ENCODE measurements at places on chromosomes 5 and 9. TPM values are rescaled to one million over a fixed set of nuclear protein-coding genes. Genes with fewer than 3 reads are reported as not detected.

DNA sequence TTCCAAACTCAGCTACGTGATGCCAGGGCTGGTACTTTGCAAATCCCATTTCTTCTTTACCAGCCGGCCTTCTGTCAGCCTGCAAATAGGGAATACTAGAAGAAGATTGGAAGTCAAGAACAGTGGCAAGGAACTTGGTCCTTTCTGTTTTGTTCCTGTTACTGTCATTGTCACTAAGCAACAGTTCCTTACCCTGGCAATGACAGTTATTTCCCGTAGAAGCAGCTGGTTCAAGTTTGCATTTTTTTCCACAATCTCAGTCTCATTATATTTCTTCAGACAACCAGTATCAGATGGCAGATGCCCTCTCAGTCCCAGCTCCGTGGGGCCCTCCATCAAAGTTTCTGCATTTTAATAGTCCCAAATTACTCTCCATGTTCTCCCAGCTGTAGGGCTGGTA, 9.1 kb upstream of the C1QTNF2 start:
- H3K4me1 ChIP-seq = peaks cover 4% of the 10 kb centered on the region
- H3K4me3 ChIP-seq = no peak overlapping the region

DNA sequence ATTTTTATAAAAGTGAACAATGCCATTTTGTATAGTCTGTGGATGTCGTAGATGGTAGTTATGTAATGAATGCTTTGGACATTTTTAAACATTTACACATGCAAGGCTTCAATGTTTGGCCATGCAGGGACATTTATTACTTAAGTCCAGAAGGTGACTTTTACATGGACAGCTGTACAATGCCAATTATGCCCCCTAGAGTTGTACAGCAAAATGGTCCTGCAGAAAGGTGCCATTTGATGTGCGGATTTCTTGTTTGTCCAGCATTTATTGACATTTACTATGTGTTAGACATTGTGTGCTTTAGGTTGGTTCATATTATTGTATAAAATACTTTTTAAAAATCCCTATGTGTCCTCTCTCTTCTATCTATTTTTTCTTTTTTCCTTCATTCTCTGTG, 22.5 kb upstream of the COMMD10 start:
- H3K4me1 ChIP-seq = peaks cover 8% of the 10 kb centered on the region
- no peak overlapping the region for H3K4me3 ChIP-seq
- H3K36me3 ChIP-seq = no peaks in the 10 kb centered on the region
- H3K27ac ChIP-seq = no peak overlapping the region
- no peak for DNase-seq
- H3K27me3 ChIP-seq = no peaks in the 10 kb centered on the region

DNA sequence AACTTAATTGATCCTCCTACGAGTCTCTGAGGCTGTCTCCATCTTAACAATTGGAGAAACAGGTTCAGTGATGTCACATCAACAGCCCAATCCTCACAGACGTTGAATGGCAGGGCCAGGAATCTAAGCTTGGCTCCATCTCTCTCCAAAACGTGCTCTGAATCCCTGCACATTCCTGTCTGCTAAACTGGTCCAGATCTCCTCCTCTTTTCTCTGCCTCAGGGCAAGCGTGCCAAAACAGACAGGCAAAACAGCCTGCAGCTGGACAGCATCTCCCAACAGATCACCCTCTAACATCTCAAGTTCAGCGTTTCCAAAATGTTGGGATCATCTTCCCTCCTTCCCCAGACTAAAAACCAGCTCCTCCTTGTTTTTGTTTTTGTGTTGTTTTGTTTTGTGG, 6.6 kb downstream of the FBP1 start:
- H3K27me3 ChIP-seq = peaks cover 39% of the 10 kb centered on the region
- no peaks in the 10 kb centered on the region for H3K4me1 ChIP-seq
- no peak overlapping the region for H3K4me3 ChIP-seq
- DNase-seq = no peak
- no peak overlapping the region for H3K27ac ChIP-seq

Gene TNC
- total RNA-seq = 0.30 TPM

- H3K4me1 ChIP-seq = peaks cover 15% of the 10 kb centered on the region
- H3K4me3 ChIP-seq = no peak overlapping the region
- no peaks in the 10 kb centered on the region for H3K36me3 ChIP-seq
- H3K27me3 ChIP-seq = peaks cover 66% of the 10 kb centered on the region
These were observed 19.6 kb upstream of the FLT4 start for GRCh38 chr5:180668835-180669596.

GRCh38 chr5:36389245-36389644, 87.5 kb upstream of the RANBP3L start:
- H3K27me3 ChIP-seq = no peaks in the 10 kb centered on the region
- H3K36me3 ChIP-seq = no peaks in the 10 kb centered on the region
- no peak overlapping the region for H3K4me3 ChIP-seq
- no peak for DNase-seq

Gene TSSK1B
- total RNA-seq = 0.16 TPM

DNA sequence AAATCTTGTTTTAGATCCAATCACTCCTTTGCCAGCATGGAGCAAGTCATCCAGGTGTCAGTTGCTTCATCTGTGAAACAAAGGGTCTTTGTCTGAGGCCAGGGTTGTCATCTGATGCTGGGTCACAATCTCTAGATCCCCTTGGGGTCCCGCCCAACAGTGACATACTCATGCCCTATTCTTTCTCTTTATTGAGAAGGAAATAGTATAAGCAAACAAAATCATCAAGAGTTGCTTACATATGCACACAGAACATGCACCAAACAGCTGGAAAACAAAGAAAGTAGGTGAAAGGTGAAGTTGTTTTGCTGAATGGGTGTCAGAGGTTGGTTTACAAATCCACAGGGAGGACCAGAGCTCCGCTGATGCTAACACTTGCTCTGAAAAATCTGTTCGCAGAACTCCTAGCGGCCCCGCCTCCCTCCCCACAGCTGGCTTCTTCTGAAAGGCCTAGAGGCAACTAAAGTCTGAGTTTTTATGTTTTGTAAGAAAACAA, 106.1 kb upstream of the SLC44A1 start:
- H3K27me3 ChIP-seq = no peaks in the 10 kb centered on the region
- peak; percentile 10 for DNase-seq
- H3K4me3 ChIP-seq = no peak overlapping the region
- H3K4me1 ChIP-seq = peaks cover 20% of the 10 kb centered on the region
- no peak overlapping the region for H3K27ac ChIP-seq
- no peaks in the 10 kb centered on the region for H3K36me3 ChIP-seq

GRCh38 chr5:80959138-80959537, 1.0 kb upstream of the RASGRF2 start:
- H3K4me1 ChIP-seq = peaks cover 18% of the 10 kb centered on the region
- no peak overlapping the region for H3K27ac ChIP-seq
- H3K27me3 ChIP-seq = peaks cover 86% of the 10 kb centered on the region
- H3K36me3 ChIP-seq = peaks cover 5% of the 10 kb centered on the region
- H3K4me3 ChIP-seq = peak overlapping the region; percentile 78

DNA sequence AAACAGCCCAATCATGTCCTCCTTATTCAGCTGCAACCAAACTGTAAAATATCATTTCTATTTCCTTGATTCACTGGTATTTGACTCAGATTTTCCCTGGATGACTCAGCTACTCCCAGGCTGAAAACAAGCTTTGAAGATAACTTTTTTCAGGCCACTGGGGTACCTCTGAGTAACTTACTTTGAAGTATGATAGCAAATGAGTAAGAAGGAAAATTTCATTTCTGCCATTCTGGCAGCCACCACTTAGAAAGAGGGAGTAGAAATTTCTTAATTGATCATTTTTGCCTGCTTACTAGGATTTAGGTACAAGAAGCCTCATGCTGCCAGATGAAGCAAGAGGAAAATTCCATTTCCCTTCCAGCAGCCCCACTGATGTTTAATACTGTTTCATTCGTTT, 247.4 kb downstream of the PRELID2 start:
- no peaks in the 10 kb centered on the region for H3K4me1 ChIP-seq
- no peak for DNase-seq
- H3K27me3 ChIP-seq = no peaks in the 10 kb centered on the region
- no peak overlapping the region for H3K4me3 ChIP-seq
- no peaks in the 10 kb centered on the region for H3K36me3 ChIP-seq

- H3K36me3 ChIP-seq = peaks cover 86% of the 10 kb centered on the region
- no peaks in the 10 kb centered on the region for H3K27me3 ChIP-seq
- H3K4me1 ChIP-seq = no peaks in the 10 kb centered on the region
- no peak overlapping the region for H3K27ac ChIP-seq
These were observed 10.4 kb downstream of the ZNF189 start for GRCh38 chr9:101409079-101409477.

Gene IFNE
- not detected for total RNA-seq

DNA sequence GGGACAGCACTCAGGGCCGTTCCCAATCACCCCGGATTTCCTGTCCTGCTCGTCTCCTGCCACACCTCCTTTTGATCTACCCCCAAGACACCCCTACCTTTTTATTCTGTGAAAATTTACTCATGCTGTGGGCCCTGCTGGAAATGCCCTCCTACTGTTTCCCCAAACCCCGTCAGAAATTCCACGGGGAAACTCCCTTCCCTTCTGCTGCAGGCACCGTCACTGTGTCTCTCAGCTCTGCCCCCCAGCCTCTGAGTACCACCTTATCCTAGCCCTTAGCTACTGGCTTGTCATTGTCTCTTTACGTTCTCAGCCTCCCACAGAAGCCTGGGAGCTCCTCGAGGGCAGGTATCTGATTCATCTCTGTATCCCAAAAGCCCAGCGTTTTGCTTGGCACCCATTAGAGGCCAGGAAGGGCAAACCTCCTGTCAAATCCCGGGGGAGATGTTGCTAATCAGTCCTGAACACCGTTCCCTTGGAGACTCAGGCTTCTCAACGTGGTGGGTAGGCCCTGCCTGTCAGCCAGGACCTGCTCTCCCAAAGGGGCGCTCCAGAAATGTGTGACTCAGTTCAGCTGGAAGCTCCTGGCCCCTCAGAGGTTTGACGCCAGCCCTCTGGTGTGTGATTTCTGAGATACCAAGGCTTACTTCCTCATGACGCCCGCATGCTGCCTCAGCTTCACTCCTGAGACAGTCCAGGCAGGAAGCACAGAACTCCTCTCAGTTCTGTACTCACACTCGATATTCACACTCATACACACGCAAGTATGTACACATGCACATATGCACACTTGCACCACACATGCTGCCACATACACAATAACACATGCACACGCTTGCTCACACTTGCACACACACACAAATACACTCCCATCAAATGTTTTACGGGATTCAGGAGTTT, 50.7 kb upstream of the GRHPR start:
- peak overlapping the region; percentile 51 for H3K27ac ChIP-seq
- H3K4me1 ChIP-seq = no peaks in the 10 kb centered on the region
- peaks cover 3% of the 10 kb centered on the region for H3K27me3 ChIP-seq
- DNase-seq = no peak
- no peaks in the 10 kb centered on the region for H3K36me3 ChIP-seq

GRCh38 chr5:154421868-154422267, 23.9 kb upstream of the SAP30L start:
- no peak overlapping the region for H3K4me3 ChIP-seq
- no peaks in the 10 kb centered on the region for H3K27me3 ChIP-seq
- no peak for DNase-seq

Gene ZBED3
- 12.1 TPM for total RNA-seq

- no peak overlapping the region for H3K27ac ChIP-seq
- H3K4me3 ChIP-seq = no peak overlapping the region
- no peaks in the 10 kb centered on the region for H3K4me1 ChIP-seq
- DNase-seq = peak; percentile 70
- no peaks in the 10 kb centered on the region for H3K36me3 ChIP-seq
- peaks cover 75% of the 10 kb centered on the region for H3K27me3 ChIP-seq
These were observed 175.7 kb downstream of the MELK start for GRCh38 chr9:36748322-36748899.

Data from neural crest cell (in vitro differentiated cells).